Globus pallidus (tissue), 1 donor: ENCODE measurements at places on chromosomes 7 and 10.

DNA sequence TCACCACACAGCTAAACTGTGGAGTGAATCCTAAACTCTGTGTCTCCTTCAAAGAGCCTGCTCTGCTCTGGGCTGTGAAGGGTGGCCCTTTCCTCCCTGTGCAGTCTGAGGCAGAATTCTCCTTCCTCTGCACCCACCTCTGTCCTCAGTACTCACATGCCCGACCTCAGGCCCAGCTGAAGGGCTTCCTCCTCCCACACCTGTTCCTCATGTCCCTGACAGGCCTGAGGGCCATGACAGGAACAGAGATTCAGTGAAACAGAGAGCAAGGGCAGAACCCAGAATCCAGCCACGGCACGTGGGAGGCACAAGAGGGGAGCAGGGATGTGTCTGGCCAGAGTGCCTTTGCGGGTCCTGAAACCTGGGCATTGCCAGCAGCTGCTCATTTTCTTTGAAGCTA, 13.9 kb downstream of the CREB3L2 start:
- no peak for DNase-seq

DNA sequence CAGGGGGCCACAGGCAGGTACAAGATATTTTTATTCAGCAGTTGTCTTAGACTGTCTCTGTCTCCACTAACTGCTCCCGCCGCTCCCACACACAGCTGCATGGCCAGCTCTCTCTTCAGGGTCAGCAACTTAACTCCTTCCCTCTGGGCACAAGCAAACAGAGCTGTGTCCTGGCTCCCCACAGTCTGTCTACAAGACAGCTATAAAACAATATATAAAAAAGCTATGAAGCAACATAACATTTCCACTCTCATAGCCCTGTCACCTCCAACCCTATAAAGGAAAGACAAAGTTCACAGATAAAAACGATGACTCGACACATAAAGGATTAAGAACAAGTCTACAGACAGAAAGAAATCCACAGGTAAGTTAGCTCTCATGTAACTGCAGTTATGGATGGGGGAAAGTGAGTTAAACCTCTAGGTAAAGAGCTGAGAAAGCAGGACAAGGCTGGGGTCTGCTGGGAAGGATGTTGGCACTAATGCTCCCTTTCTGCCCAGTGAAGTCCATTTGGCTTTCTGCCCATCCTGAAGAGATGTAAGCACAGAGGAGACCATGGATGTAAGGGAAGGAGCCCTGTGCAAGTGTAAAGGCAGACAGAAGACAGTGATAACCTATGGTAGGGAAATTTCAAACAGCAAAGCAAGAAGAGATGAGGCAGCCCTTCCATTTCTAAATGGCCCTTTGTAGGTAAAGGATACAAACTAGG, 27.0 kb downstream of the RAPGEF5 start:
- DNase-seq = no peak

- DNase-seq = no peak
These were observed at the start of gene HOXA5 for GRCh38 chr7:27143023-27143949. HOXA5 (minus strand) TSS chr7:27143681; CDS start chr7:27143607, 74 bp downstream.

- no peak for DNase-seq
These were observed 215.8 kb upstream of the PPP2R2D start for GRCh38 chr10:131685007-131685406.

- no peak for DNase-seq
These were observed 22.2 kb downstream of the MMS19 start for GRCh38 chr10:97475936-97476594.

DNA sequence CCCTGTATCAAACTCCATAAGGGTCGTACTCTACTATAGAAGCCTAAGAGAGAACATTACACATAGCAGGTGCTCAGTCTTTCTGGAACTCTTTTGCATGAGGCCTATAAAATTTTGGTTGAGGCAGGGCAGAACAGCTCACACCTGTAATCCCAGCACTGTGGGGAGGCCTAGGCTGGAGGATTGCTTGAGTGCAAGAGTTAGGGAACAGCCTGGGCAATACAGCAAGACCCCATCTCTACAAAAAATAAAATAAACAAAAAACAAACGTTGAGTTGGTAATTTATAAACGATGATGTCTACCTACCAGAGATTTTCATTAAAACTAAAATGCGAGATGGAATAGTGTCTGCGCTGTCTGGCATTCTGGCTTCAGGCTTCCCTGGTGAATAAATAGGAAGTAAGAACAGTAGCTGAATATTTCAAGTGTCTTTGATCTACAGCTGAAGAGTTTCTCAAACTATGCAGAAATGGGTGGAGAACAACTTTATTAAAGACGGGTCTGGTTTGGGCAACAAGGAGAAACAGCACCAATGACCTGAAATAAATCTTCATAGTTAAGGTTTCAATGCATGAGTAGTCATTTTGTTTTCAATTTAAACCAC, 774 bp downstream of the PON2 start:
- no peak for DNase-seq

GRCh38 chr10:101892782-101893391, 49.3 kb upstream of the KCNIP2 start:
- no peak for DNase-seq

- DNase-seq = no peak
These were observed 17.5 kb downstream of the CREB3L2 start for GRCh38 chr7:137984181-137985041.

DNA sequence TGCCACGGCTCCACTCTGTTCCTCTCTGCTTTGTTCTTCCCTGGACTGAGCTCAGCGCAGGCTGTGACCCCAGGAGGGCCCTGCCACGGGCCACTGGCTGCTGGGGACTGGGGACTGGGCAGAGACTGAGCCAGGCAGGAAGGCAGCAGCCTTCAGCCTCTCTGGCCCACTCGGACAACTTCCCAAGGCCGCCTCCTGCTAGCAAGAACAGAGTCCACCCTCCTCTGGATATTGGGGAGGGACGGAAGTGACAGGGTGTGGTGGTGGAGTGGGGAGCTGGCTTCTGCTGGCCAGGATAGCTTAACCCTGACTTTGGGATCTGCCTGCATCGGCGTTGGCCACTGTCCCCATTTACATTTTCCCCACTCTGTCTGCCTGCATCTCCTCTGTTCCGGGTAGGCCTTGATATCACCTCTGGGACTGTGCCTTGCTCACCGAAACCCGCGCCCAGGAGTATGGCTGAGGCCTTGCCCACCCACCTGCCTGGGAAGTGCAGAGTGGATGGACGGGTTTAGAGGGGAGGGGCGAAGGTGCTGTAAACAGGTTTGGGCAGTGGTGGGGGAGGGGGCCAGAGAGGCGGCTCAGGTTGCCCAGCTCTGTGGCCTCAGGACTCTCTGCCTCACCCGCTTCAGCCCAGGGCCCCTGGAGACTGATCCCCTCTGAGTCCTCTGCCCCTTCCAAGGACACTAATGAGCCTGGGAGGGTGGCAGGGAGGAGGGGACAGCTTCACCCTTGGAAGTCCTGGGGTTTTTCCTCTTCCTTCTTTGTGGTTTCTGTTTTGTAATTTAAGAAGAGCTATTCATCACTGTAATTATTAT, 1.2 kb downstream of the CLDN4 start:
- no peak for DNase-seq

DNA sequence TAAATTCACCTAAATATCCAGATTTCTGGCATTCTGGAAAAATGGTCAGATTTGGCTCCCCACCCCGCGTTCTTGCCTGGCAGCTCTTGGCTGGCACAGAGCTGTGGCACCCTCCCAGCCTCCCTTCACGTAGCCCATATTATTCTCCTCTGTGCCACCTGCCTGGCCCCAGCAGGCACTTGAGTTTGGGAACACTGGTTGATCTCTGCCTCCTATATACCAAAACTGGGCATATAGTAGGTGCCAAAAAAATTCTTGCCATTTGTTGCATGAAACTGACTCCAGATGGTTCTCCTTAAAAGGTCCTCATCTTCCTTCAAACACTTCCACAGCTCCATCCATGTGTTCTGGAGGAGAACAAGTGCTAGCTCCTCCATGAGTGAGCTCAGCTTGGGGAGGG, 167.0 kb downstream of the RPS24 start:
- no peak for DNase-seq

GRCh38 chr7:32033006-32033405, 37.2 kb downstream of the PDE1C start:
- no peak for DNase-seq

DNA sequence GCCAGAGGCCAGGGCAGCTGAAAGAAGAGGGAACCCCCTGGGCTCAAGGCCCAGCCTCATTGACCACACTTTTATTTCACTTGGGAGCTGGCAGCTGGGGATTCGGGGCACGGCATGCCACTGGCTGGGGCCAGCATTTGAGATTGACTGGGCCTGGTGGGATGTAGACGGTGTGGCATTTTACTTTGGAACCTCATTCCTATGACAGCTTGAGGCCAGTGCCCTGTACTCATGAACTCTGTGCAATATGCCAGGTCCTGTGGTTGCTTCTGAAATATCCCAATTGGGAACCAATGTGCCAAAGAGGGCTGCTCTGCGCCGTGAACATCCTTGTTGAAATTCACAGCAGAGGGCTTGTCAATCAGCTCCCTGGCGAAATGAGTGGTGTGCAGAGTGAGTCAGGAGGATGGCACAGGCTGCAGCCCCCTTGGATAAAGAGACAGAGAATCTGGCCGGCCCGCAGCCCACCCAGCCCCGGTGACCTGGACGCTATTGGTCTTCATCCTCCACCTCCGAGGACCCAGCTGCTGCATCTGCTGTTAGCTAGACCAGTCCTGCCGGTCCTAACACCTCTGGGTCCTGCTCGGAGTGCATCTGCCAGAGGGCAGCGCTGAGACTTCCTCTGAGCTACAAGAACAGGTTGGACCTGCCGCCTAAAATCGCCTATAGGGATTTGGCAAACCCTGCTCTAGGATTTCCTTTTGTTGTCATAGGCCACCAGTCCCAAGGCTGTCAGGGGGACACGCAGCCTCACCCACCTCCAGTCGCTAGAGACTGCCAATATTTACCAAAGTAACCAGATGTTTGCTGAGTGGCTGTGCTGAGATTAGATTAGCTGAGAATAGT, 58.0 kb downstream of the PRKAG2 start:
- DNase-seq = no peak

- DNase-seq = no peak
These were observed 84.8 kb upstream of the GRM3 start for GRCh38 chr7:86558680-86559501.
